Stimulated activated CD8-positive, alpha-beta memory T cell treated with anti-CD3 and anti-CD28 coated beads, Interleukin-4, amount 100 ng/mL, for 1 hour (primary cell): ENCODE measurements at places on chromosomes 4 and X.

GRCh38 chr4:1518997-1519700, 112.9 kb upstream of the NKX1-1 start:
- no peak for DNase-seq

- DNase-seq, result no peak
Measured at GRCh38 chrX:12702509-12703091, 88.6 kb upstream of the PRPS2 start.

- no peak for DNase-seq
Measured at GRCh38 chrX:39556056-39556455, 541.7 kb downstream of the BCOR start.

DNA sequence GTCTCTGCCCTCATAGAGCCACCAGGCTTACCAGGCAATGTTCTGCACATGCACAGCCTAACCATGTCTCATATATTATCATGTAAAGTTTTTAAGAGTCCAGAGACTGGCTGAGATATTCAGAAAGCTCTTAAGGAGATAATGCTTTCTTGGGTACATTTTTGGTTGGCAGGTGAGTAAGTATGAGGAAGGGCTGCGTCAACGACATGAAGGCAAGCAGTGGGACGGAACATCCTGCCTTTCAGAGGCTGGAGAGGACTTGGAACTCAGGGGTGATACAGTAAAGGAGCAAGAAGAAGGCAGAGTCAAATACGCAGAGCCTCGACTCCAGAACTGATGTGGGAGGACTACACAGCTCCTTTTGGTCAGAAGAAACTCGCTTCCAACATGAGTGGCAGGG, 74.8 kb upstream of the MTNR1A start:
- DNase-seq, result no peak

DNA sequence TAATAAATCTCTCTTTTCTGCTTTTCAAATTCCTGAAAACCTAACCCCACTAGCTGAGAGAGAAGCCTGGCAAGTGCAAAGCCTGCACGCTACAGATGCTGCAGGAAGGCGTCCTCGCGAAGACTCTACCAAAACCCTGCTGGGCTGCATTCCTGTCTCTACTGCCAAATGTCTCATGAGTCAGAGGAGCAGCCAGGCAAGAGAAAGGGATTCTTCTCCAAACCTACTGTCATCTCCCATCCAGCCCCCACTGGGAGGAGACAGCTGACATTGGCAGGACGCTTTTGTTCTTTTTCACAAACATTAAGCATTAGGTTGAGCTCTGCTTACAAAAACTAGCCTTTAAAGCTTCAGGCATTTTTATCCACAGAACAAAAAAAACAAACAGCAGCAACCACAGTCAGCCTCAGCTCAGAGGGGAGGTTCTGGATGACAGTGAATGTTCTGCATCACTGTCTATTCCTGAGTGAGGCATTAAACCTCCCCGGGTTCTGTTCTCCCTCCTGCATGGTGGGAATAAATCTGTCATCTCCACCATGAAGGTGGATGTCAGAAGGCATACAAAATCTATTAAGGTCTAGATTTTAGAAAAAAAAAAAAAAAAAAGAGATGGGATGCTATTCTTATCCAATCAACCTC, 18.0 kb downstream of the CRMP1 start:
- DNase-seq, result no peak

- DNase-seq, result no peak
Measured at GRCh38 chr4:66091786-66092185, 421.5 kb upstream of the EPHA5 start.

GRCh38 chrX:12903646-12904045, 2.8 kb upstream of the TLR8 start:
- DNase-seq, result no peak

DNA sequence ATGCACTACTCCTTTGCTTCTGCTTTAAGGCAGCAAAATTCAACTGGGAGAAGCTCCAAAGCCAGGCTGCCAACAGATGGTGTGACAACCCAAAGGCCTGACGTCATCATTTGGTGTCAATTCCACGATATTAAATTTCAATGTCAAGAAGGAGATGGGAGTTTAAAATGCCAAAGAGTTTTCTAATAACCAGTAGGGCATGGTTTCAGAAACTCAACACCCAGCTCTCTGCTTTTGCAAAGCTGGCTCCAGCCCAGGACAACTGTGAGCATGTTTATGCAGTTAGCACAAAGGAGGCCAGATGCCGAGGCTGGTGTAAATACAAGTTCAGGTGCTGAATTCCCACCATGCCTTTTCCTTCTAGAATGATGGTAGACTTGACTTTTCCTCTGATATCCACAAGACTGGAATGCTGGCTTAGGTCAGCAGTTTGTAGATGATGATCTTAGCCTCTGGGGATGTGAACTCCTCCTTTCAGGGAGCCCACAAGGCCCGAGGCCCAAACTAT, 67.3 kb downstream of the AFAP1 start:
- DNase-seq, result no peak

DNA sequence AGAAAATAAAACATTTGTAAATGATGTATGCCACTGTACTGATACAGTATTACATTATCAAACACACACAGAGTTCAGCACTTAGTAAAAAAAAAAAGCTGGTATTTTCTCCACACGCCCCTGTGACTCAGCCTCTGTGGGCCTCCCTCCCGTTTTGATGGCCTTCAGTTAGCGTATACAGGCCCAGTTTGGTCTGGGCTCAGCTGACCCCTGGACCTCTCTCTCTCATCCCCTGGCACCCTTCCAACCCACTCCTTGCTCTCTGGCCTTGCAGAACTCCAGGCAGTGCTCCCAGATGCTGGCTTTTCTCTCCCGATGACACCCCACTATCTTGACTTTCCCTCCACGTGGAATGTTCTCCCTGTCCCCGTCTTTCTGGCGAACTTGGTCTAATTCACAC, 89.0 kb upstream of the LIMCH1 start:
- no peak for DNase-seq

DNA sequence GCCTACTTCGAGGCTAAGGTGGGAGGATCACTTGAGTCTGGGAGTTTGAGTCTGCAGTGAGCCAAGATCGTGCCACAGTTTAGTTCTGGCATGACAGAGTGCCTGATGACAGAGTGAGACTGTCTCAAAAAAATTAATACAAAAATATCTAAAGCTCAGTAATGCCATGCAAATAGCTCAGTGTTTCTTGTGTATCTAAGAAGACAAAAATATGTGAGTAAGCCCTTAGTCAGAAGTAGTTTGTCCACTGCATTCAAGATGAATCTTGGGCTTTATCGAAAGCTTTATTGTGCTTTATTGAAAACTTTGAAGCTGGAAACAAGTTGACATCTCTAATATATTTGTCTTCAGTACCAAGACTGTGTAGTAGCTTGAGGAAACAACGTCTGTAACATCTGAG, 115.9 kb downstream of the GPAT3 start:
- DNase-seq, result no peak

DNA sequence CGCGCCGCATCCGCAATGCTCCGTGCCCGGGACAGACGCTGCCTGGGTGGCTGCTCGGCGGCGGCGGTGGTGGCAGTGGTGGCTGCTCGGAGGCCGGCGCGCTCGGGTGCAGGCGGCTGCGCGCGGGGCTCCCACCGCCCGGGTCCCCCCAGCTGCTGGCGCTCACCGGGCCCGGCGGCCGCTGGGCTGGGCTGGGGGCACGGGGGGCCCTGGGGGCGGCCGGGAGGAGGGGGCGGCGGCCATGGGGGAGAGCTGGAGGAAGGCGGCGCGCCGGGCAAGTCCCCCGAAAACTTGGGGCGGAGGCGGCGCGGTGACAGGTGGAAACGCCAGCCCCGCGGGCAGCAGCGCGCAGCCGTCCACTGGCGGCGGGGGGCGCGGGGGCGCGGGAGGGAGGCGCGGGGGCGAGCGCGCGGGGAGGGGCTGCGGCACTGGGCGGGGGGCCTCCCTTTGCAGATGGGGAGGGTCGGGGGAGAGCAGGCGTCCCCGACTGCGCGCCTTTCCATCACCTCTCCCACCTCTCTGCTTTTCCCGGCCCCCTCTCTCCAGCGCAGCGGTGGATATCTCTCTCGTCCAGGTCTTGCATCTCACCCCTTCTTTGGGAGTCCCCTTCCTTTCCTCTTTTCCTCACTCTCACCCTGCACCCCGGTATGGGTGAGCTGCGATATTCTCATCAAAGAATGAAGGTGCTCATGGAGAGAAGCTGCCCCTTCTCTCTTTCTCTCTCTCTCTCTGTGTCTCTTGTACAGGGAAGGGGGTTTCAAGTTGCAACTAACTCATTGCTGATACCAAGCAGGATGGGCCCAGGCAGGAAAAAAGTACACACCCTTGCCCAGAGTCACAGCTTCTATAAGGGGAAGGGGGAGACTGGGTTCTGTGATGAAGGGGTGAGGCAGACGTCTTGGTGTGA, 83.7 kb upstream of the DHRSX start:
- DNase-seq, result no peak

DNA sequence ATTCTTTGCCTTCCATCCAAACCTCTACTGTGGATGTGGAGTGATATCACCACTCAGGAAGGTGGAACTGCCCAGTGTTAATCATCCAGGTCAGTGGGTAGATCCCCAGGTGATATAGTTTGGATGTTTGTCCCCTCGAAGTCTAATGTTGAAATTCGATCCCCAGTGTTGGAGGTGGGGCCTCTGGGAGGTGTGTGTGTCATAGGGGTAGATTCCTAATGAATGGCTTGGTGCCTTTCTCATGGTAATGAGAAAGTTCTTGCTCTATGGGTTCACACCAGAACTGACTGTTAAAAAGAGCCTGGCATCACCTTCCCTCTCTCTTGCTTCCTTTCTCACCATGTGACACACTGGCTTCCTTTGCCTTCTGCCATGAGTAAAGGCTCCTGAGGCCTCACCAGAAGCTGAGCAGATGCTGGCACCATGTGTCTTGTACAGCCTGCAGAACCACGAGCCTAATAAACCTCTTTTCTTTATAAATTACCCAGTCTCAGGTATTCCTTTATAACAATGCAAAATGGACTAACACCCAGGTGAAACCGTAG, 6.8 kb upstream of the SOWAHB start:
- DNase-seq, result no peak

DNA sequence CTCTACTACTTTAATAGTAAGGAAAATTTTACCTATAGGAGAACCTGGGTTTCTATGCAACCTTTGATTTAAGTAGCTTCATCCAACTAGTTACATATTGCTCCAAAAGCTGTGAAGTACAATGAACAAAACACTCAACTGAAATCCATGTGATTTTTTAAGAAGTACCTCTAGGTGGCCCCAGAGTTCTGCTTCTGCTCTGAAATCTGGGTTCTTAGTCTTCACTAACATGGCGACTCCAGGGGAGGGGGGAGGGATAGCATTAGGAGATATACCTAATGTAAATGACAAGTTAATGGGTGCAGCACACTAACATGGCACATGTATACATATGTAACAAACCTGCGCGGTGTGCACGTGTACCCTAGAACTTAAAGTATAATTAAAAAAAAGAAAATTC, 73.4 kb upstream of the MAGEB2 start:
- DNase-seq, result no peak

DNA sequence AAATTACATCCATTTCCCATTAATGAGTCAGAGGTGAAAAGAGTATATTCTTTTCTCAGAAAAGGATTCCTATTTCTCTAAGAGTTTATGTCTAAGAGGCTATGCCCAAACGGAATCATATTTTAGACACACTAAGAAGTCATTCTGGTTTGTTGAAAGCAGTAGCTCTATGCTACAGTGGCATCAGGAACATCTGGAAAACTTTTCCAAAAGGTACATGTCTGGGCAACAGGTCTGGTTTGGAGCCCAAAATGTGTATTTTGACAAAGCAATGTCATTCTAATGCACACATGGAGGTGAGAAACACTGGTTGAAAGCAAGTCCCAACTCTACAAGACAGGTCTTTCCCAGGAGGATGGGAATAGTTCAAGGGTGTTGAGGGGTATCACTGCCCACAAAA, 56.1 kb downstream of the APBB2 start:
- no peak for DNase-seq

- DNase-seq, result no peak
Measured at GRCh38 chr4:101103381-101104142, 243.8 kb downstream of the PPP3CA start.

- DNase-seq, result no peak
Measured at GRCh38 chrX:112863850-112864249, 23.2 kb upstream of the AMOT start.

DNA sequence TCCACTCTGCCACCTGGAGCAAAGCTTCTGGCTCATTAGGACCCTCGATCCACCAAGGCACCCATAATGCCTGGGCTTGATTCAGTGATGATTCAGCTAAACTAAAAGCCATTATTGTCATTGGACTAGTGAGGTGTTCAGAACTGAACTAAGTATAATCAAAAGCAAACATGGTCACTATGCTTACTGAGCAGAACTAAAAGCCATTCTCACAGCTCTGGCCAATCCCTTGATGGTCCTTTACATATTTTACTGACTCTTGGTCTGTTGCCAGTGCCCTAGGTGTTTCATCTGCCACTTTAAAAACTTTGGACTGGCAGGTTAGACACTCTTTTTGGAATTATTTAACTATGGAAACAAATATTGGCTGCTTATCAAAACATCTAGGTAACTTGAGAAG, 703.5 kb downstream of the FAT4 start:
- no peak for DNase-seq

GRCh38 chr4:165754664-165755063, 118.4 kb upstream of the TLL1 start:
- DNase-seq, result no peak

DNA sequence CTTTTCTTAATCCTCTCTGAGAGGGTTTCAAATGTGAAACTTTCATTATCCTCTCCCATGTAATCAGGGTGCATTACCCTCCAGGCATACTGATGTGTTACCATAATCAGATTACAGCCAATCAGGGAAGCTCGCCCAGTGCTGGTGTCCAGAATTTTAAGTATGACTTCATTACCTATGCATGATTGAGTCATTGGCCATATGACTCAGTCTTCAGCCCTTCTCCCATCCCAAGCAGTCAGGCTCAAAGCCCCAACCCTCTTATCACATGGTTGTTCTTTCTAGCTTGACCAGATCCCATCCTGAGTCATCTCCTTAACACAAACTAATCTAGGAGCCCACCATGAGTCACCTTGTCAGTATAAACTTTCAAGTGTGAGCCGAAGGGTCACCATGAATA, 1668.1 kb upstream of the AGA start:
- no peak for DNase-seq

GRCh38 chrX:109624641-109625616, at the start of gene KCNE5:
TSS of gene KCNE5 (minus strand) at chrX:109625172. CDS start at chrX:109625020, 152 bp downstream.
- DNase-seq, result no peak

GRCh38 chrX:134633832-134634231, 24.4 kb downstream of the PLAC1 start:
- no peak for DNase-seq

GRCh38 chr4:158590306-158590705, 68.6 kb downstream of the RXFP1 start:
- DNase-seq, result no peak

DNA sequence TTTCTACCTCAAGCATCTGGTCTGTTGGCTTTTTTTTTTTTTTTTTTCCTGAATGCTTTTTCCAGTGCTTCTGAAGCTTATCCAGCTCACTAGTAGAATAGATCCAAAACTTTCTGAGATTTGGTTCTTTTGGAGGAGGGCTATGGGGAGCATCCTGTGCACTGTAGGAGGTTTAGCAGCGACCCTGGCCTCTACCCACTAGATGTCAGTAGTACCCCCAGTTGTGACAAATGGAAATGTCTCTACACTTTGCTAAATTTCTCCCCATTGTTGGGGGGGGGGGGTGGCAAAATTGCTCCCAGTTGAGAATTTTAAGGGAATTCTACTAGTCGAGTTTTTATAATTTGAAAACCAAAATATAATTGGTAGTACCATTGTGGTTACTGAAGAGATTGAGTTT, 23.0 kb upstream of the PPA2 start:
- DNase-seq, result no peak
